Tibial nerve (tissue), 4 donors: ENCODE measurements at places on chromosomes 6 and 20.

DNA sequence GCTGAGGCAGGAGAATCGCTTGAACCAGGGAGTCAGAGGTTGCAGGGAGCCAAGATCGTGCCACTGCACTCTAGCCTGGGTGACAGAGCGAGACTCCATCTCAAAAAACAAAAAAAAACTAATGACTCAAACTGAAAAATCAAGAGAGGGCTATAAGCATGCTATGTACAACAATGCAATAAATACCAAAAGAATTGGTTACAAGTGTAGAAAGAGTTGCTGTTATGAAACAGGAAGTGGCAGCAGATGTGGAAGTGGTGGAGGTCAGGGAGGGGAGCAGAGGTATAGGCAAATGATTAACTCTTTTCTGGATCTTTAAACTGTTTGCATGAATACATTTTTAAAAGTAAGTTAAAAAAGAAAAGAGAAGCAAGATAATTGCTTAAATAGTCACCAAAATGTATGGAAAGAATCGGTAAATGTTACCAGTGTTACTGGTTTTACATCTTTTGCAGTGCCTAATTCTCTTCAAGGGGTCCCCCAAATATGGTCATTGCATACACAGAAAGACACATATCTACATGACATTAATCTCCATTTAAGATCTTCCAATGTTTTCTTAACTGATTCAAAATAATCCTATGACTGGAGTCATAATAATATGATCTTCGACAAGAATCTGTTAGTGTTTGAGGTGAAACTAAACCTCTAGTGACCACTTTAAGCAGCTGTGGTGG lies 15.0 kb downstream of the CALHM6 start:
- H3K27me3 ChIP-seq, result no peaks in the 10 kb centered on the region
- no peak overlapping the region for H3K27ac ChIP-seq
- no peak overlapping the region for H3K4me3 ChIP-seq

- H3K4me3 ChIP-seq, result no peak overlapping the region
- H3K27me3 ChIP-seq, result peaks cover 84% of the 10 kb centered on the region
- no peak overlapping the region for H3K27ac ChIP-seq
Observed at GRCh38 chr20:728256-728944, 39.9 kb downstream of the SLC52A3 start.

DNA sequence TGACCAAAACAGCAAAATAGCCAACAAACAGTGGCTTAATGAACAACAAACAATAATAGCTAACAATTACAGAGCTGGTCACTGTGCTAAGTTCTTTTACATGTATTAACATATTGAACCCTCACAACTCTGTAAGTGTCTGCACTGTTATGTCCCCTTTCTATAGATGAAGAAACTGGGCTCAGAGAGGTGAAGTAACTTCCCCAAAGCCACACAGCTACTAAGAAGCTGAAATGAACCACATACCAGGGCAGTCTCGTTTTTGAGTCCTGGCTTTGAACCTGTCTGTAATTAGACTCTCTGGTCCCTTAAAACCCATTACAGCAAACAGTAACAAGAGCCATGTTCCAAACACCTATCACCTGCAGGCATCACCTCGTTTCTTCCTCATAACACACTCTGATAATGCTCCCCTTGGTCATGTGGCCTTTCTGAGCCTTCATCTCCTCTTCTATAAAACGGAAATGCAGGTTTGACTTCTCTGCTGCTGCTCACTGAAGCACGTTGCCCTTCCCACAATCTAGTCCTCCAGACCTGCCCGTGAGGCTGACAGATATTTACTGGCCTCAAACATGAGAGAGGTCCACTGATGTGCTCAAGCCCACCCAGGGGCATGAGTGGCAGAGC lies 23.3 kb downstream of the KCNK15 start:
- peaks cover 48% of the 10 kb centered on the region for H3K27me3 ChIP-seq
- H3K4me1 ChIP-seq, result no peaks in the 10 kb centered on the region
- no peak overlapping the region for H3K4me3 ChIP-seq
- H3K27ac ChIP-seq, result no peak overlapping the region
- H3K36me3 ChIP-seq, result no peaks in the 10 kb centered on the region
- no peak for DNase-seq

- no peaks in the 10 kb centered on the region for H3K27me3 ChIP-seq
- H3K4me1 ChIP-seq, result no peaks in the 10 kb centered on the region
- DNase-seq, result no peak
- H3K27ac ChIP-seq, result no peak overlapping the region
Observed at GRCh38 chr6:63023726-63024125, 187.5 kb upstream of the FKBP1C start.

DNA sequence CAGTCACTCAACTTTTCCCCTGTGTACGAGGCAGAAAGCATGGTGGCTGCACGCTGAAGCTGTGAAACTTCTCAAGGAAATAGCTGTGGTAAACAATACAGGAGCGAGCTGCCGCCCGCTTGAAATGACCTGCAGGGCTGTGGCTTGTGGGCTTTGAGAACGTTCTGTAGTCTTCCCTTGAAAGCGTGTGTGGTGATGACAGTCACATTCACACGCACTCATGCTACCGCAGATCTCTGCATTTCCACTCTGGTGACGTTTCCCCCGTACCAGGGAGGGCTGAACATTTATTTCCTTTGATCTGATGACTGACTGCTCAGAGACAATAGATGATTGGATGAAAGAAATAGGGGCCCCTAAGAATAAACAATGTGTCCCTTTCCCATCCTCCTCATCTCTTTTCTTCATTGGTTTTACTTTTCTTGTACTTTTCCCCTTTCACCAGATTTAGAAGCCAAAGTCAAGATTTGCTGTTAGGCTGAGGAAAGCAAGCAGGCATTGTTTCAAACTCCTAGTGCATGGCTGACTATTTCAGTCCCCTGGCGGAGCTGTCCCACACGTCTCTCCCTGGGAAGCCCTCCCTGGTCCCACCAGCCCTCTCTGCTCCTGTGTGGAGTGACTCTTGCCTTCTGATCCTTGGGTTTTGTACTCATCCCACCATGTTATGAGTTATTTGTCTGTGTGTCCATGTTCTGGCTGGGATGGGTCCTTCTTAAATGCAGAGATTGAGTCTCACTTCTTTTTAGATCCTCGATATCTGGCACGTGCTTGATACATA lies 3.9 kb downstream of the SYTL3 start:
- no peaks in the 10 kb centered on the region for H3K4me1 ChIP-seq
- H3K36me3 ChIP-seq, result no peaks in the 10 kb centered on the region
- H3K4me3 ChIP-seq, result no peak overlapping the region
- no peak for DNase-seq

- DNase-seq, result no peak
- no peak overlapping the region for H3K4me3 ChIP-seq
- no peaks in the 10 kb centered on the region for H3K4me1 ChIP-seq
- no peak overlapping the region for H3K27ac ChIP-seq
- no peaks in the 10 kb centered on the region for H3K27me3 ChIP-seq
Observed at GRCh38 chr6:145017516-145017915, 717.8 kb downstream of the EPM2A start.

- H3K4me1 ChIP-seq, result no peaks in the 10 kb centered on the region
- no peaks in the 10 kb centered on the region for H3K27me3 ChIP-seq
- no peaks in the 10 kb centered on the region for H3K36me3 ChIP-seq
- H3K27ac ChIP-seq, result no peak overlapping the region
Observed at GRCh38 chr6:13990796-13991195, 66.0 kb downstream of the RNF182 start.
